ENCODE measurements at places on chromosomes 1 and 21.
A peak's percentile ranks its signal among the peaks of the same experiment; 100 is the strongest.

- no peak for DNase-seq
These were observed 11.9 kb downstream of the AHCYL1 start for GRCh38 chr1:109996476-109996875.

DNA sequence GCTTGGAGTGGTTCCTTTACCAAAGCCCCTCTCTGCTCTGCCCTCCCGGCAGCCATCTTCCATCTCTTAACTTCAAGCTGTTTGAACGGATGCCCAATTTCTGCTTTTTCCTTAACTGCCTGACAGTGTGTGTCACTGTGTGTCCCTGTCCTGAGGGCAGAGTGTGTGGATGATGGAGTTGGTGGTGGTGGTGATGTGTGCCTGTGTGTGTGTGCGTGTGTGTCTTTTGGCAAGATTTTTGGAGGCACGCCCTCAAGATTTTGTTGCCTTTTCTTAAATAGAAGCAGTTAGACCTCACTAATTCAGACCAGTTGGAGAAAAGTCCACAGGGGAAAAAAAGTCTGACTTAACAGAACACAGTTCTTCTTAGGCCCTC, 30.3 kb downstream of the SERTAD4 start:
- no peak for DNase-seq

DNA sequence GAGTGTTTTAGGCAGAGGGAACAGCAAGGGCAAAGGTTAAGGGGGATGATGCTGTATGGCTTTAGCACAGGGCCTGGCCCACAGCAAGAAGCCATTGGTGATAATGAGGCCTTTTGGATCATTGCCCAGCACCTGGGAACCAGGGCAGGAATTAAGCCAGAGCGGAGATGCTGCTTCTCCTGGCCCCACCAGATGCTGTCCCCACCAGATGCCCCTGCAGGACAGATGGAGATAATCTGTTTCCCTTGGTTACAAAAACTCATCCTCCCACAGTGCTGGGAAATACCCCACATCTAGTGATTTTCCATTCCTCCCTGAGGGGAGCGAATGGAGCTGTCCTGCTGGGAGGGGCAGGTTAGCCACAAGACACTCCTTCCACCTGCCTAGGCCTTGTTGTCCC, 18.8 kb downstream of the OPRD1 start:
- DNase-seq = no peak

GRCh38 chr21:36839123-36839522, 127.3 kb downstream of the HLCS start:
- no peak for DNase-seq

DNA sequence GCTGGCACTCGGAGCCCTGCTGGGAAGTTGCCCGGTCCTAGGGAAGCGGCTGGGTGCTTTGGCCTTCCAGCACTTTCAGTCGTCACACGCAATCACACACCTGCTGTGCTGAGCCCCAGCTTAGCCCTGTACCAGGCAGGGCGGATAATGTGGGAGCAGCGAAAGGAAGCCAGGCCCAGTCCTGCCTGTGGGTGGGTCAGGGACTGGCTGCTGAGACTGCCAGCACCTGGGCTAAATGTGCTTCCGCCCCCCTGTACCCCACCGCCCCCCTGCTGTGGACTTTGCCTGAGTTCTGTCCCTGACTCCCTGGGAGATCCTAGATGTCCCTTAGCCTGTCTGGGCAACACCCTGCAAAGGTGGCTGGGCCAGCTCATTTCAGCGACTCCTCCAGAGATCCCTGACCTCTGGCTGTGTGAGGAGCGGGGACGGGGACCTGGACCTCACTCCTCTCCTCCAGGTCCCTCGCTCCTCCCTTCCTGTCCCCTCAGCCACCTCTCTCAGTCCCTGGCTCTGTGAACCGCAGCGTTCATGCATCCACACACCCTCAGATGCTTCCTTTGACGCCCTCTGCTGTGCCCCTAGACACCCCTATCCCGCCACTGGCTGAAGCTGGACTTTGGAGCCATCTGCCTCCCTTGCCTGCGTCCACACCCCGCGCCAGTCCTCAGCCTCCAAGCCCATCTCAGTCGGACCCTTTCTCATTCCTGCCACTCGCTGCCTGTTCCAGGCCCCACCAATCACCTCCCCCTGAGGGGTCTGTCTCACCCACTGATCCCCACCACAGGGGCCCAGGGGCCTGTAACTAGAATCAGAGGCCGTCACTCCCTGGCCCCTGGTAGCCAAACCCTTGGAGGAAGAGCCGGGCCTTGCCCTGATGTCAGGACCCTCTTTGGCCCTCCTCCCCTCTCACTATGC, 1.4 kb downstream of the MMEL1 start:
- no peak for DNase-seq

DNA sequence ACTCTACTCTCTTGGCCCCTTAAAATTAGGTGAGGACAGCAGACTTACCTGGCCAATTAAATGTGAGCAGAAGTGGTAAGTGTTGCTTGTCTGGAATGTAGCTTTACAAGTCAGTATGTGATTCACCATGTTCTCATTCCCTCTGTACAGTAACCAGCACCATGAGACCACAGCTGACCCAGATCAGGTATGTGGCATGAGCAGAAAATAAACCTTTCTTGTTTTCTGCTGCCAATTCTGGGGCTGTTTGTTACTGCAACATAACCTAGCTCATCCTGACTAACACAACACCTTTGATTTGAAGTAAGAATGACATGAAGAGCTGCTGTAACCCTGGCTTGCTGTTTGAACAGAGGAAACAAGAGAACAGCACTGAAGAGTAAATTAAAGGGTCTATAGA, 24.9 kb downstream of the ITPKB start:
- peak; percentile 58 for DNase-seq

GRCh38 chr1:44485934-44486460, 80.9 kb downstream of the RNF220 start:
- no peak for DNase-seq

DNA sequence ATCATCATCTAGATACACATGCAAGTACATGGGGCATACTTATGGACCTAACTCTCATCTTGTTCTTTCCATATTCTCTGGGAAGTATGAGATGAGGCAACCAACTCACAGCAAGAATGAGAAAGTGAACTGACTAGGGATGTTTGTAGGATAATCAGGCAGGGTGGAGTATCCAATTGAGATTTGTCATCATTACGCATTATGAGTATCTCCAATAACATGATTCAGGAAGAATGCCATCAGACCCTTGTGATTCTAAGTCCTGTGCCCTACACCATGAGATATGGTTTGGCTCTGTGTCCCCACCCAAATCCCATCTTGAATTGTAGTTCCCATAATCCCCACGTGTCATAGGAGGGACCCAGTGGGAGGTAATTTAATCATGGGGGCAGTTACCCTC, 154.0 kb downstream of the SLC30A10 start:
- DNase-seq = no peak
